ENCODE measurements at places on chromosomes 7 and 10.

DNA sequence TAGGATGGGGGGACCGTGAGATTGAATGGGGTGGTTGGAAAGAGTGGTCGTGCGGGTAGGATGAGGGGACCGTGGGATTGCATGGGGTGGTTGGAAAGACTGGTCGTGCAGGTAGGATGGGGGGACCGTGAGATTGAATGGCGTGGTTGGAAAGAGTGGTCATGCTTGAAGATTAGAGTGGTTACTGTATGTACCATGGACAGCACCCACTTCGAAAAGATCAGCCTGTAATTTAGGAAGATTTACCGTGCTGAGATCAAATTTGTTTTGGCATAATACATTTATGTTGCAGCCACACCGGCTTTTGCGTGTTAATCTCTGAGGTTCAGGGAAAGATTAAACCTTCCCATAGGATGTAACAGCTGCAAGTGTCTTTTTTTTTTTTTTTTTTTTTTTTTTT lies 495.2 kb upstream of the ADARB2 start:
- no peak for DNase-seq

DNA sequence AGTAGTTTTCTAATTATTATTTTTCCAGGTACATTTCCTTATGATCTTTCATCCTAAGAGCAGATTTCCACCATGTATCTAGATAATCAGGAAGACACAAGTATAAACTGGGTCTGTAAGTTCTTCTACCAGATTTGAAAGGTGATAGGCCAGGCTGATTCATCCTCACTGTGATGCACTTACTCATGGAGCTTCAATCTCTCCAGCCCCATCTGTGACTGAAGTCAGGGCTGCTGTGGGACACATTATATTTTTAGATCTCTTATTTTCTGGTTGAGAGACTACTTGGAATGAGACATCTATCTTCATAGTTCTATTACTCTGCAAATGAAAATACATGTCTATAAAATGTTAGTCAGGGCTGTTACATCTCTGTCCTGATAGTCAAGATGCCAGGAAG lies 85.5 kb upstream of the SLC25A13 start:
- DNase-seq = no peak

DNA sequence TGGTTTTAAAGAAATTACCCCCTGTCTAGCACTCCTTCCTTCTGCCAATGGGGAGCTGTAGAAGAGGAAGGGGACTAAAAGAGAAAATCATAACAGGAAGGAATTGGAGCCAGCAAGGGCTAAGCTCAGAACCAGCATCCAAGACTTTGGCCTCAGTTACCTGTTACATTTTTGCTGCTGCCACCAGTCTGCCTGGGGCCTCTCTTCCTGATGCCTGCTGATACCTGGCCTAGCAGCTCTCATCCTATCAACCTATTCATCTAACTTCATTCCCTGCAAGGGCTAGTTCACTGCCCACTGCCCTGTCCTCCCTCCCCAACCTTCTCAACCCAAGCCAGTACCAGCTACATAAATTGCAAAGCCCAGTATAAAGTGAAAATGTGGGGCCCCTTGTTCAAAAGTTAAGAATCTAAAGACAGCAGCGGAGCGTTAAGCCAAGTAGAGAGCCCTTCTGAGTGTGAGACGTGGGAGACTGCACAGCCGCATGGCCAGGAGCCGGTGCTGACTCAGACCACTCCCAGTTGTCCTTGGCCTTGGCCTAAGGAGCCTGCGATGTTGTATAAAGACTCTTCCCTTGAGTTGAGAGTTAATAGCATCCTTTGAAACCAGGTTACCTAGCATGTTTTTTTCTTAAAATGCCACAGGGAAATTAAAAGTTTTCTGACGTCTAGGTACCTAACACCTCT lies 13.2 kb upstream of the AOC1 start:
- no peak for DNase-seq

GRCh38 chr7:137836541-137836940 lies 10.2 kb downstream of the DGKI start:
- no peak for DNase-seq

DNA sequence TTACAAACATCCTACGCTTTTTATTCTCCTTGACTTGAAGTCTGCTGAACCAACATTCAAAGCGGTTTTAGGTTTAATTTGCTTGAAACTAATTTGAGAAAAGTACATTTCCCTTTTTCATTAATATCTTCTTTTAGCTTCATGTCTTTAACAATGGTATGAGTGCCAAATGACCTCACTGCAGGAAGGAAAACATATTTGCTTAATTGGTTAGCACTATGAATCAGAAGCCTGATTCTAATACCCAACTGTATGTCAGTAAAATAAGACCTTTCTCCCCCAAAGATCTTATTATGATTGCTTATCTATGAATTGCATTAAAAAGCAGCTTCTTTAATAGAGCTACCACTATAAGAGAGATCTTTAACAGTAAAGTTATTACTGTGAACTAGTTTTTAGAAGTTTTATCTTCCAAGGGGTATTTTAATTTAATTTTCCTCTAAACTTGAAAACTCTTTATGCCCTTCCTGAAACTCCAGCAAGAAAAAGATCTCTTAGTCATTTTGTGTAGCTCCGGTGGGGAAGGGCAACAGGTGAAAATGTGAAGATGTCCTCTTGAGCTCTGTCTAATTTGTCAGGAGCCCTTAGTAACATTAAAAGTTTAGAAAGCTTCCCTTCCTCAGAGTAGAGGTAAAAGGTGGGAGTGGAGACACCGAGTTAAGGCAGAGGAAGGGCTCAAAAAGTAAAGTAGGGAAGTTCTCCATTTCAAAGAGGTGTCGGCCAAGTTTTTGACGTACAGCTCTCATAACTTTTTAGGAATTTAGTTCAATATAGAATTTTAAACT lies 6.1 kb downstream of the COL1A2 start:
- DNase-seq = no peak

- no peak for DNase-seq
These were observed 16.6 kb upstream of the CAMK1D start for GRCh38 chr10:12332572-12333379.

DNA sequence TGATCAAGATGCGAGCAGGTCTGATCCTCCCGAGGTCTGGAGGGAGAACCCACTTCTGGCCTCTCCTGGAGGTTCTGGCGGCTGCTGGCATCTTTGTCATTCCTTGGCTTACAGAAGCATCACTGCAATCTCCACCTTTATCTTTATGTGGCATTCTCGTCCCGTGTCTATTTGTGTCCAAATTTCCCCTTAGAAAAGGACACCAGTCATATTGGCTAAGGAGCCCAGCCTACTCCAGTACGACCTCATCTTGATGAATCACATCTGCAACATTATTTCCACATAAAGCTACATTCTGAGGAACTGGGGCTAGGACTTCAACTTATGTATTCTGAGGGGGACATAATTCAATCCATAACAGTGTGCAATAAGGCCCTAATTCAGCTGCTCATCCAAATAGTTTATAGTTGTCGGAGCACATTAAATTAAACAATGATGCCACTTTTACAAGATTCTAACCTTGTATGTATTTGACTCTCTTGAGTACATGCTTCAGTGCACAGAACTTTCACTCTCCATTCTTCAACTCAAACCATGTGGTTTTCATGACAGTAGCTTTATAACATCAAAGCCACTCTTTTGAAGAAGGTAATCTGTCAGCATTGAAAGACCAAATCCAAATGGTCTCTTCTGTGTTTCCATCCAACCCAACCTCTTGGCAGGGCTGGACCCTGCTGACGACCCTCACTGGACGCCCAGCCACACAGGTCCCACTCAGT lies 86.2 kb upstream of the DDC start:
- no peak for DNase-seq

Measured in stimulated activated CD4-positive, alpha-beta T cell treated with anti-CD3 and anti-CD28 coated beads, Interleukin-1b, Interleukin-23, amount 100 ng/mL, for 4 hours (primary cell).